ENCODE measurements at places on chromosomes 6 and 20. TPM values are rescaled to one million over a fixed set of nuclear protein-coding genes. Genes with fewer than 3 reads are reported as not detected.
A peak's percentile ranks its signal among the peaks of the same experiment; 100 is the strongest.

GRCh38 chr20:3074812-3075211 lies 3.4 kb downstream of the OXT start:
- DNase-seq, result peak; percentile 38

TINAG gene
- not detected for total RNA-seq

BEND3 gene
- 4.5 TPM for total RNA-seq

LST1 gene
- total RNA-seq, result not detected
